ENCODE measurements at places on chromosomes 2 and 18.

DNA sequence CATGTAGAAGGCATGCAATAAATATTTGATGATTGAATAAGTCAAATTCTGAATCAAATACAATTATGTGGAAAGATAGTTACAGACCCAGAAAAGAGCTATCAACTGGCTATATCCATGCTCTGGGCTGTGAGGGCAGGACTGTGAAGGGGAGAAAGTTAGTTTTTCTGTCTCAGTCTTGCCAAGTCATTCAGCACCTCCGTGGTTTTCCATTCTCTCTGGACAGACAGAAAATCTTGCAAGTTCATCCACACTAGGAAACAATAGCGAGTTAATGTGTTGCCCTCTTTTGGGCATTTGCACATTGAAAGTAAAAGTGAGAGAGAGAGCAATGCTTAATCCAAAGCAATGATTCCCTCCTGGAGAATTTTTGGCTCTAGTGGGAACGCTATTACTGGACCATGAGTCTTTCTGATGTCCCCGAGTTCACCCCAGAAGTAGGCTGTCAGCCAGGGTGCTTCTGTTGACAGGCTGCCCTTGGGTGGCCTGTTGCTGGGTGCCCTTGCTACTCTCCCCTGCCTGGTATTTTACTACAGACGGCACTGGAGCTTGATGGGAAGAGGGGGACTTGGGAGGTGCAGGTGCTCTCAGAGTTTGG lies 238.3 kb downstream of the LOXHD1 start:
- no peak for DNase-seq

GRCh38 chr2:21220930-21221329 lies 97.2 kb downstream of the TDRD15 start:
- no peak for DNase-seq

GRCh38 chr18:46343931-46344372 lies 239.8 kb downstream of the HAUS1 start:
- peak; percentile 43 for DNase-seq

- no peak for DNase-seq
Observed at GRCh38 chr2:99480390-99480789, 9.4 kb downstream of the REV1 start.

- no peak for DNase-seq
Observed at GRCh38 chr2:240169486-240170353, 29.3 kb upstream of the OTOS start.

DNA sequence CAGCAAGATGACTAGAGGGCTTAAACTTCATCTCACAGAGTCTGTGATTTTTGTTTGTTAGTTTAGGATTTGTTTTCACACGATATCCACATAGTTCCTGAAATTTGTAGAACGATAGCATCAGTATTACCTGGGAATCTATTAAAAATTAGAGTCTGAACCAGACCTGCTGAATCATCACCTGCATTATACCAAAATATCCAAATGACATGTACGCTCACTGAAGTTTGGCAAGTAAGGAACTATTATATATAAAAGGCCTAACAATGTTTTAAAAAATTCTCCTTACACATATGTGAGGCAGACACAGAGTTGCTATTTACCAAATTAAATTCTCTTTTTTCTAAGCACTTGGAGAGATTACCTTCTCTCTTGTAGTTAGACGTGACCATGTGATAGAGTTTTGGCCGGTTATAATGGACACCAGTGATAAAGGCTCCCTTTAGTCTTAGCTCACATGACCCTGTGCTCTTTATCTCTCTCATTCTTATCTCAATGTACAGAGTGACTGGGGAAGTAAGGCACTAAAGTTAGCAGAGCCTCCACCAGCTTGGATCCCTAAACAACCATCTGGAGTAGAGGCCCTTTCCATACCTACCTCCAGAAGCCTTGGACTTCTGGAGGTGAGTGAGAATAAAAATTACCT lies 363.1 kb downstream of the DSC3 start:
- no peak for DNase-seq

DNA sequence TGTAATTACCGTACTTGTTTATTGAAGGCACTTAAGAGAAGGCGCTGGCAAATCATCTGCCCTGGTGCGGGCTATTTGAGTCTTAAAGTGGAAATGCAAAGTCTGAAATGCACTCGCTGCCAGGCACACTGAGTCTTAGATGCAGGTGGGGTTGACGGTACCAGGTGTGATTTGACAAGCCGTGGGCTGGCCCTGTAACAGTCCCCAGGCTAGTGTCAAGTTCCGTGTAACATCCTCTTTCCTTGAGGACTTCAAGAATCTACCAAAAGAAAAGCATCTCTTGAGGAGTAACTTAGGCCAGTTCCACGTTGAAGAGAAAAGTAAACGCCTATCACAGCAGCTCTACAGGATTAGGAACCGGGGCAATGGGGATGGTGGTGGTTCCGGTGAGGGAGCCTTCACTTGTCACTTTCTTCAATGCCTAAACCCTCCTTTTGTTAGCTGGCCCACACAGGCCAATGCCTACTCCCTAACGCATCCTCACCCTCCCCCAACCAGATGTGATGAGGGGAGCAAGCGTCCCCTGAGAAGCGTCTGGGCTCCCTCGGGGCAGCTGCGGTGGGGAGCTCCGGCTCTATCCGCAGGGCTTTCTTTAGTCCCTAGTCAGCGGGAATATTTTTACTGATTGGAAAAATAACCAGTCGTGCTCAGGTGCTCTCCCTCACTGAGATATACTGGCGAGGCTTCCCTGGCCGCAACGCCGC lies 1.5 kb upstream of the UGP2 start:
- no peak for DNase-seq

- no peak for DNase-seq
Observed at GRCh38 chr2:133952420-133952819, 301.5 kb upstream of the MGAT5 start.

DNA sequence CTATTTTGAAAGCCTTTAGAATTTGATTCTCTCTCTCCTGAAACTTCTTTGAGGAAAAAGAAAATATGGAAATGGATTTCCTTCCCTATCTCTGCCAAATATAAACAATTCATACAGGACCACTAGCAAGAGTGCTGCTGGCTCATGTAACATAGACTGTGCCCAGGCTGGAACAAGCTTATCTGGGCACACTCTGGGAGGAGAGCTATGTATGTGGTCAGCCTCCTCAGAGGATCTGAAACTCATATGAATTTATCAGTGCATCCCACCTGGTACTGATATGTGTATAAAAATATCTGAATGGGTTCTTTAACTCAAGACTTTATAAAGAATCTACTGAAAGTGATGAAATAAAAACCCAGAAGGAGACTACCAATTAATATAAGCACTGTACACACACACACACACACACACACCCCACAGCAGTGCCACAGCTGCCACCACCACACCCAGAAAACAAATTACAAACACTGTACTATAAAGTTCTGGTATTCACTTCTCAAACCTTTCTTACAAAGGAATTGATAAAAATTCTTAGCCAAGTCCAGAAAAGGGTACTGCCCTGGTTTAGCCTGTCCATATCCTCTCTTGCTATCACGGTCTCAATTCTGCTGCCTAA lies 115.6 kb downstream of the IRS1 start:
- no peak for DNase-seq

DNA sequence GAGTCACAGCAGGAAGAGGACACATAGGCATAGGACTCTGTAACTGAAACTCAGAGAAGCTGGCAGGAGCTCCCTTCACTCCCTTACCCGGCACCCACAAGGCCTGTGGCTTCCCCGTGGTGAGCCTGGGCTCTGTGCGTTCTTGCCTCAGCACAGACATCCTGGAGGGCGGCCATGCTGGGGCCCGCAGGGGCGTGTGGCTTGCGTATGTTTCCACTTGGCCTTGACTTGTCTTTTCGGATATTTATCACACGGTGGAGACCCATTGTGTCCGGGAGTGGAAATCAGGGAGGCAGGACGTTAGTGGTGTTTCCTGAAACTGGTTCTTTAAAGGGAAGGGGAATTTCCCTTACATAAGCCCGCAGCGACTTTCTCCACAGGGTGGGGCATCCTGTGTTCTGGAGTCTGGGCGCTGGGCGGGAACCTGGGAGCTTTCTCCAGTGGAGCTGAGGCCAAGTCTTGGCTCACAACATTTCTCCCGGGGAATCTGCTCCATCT lies 49.9 kb upstream of the EML6 start:
- DNase-seq: no peak
